ENCODE measurements at places on chromosomes 12 and 14.

DNA sequence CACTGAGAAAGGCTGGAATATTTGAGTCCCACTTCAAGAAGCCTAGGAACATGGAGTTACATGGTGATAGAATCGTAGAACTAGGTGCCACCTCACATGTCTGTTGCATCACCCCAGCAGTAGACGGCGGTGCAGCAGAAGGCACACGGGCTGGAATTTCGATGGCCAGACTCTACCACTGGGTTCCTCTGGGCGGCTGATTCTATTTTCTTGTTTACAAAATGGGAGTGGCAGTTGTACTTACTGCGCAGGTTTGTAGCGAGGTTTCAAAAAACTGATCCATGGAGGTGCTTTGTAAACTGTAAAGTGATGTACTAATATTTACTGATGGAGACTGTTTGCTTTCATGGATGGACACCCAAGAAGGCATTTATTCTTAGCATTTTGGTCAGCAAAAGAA lies 45.7 kb downstream of the WDR20 start:
- no peak for DNase-seq

- peak; percentile 59 for DNase-seq
Measured at GRCh38 chr12:50070314-50071060, 13.1 kb downstream of the ASIC1 start.

DNA sequence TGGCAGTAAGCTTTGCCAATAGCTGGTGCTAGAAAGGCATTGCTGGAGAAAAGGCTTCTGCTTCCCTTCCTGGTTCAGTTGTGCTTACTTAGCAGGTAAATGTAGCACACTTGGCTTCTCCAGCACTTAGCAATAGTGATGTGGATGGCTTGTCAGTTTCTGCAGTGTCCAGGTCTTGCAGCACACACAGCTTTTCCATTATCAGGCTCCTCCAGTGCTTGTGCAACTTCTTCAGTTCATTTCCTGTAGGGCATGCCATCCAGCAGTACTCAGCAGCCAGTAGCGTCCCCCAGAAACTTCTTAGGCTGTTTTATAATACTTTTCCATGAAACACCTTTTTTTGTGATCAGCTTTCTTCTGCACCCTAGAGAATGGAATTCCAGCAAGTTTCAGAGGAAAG lies 154.6 kb downstream of the SLC6A15 start:
- DNase-seq = no peak

- DNase-seq = no peak
Measured at GRCh38 chr12:110917467-110917866, 2.9 kb downstream of the MYL2 start.

DNA sequence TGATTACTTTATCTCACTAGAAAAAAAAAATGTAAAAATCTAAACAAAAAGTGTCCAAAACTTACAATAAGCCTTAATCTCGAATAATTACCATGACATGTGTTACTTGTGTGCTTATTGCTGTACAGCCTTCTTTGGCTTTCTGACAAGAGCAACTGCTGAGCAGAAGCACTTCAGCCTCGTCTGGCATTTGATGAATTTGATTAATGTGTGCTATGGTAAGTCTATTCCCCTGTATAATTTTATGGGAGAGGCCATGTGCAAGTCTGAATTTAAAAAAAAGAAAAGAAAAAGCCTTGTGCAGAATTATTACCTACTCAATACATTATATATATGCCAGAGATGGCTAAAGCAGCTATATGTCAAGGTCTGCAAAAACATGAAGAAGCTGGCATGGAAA lies 113.9 kb downstream of the AEBP2 start:
- DNase-seq = no peak

DNA sequence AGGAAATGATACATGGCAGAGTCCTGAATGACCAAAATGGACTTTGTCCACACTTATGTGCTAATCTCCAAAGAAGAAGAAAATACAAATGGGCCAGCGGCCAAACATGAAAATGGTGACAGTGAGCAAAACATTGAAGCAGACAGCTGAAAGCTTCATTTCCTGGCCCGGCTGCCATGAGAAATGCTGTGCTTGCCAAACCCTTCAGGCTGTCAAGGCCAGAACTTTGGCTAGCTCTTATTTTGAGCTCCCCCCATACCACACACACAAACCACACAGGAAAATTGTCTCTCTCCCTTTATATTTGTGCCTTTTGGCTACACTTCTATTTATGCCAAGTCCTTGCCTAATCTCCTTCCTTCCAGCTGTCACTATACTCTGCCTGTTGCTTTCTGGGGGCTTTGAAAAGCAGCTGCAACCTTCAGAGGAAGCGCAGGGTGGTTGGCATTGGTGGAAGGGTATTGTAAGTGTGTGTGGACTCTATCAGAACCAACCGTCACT lies 323.8 kb downstream of the RAD51B start:
- peak; percentile 38 for DNase-seq

GRCh38 chr12:113863455-113863845 lies 102.7 kb downstream of the RBM19 start:
- no peak for DNase-seq

DNA sequence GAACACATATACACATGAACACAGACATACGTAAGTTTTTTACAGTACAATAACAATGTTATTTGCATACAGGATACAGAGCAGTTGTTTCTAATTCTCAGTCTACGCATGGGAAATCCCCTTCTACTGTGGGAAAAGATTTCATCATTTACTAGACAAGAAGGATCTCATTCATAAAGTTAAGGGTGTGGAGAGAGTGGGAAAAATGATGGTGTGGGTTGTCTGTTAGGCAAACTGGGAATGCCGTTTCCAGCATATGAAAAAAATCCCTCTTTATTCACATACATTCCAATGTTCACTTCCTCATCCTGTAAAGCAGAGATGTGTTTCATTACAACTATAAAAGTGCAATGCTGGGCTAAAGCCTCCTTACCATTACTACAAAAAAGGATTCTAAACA lies 120.9 kb downstream of the SINHCAF start:
- DNase-seq = peak; percentile 42

- no peak for DNase-seq
Measured at GRCh38 chr12:75684678-75685616, 173.5 kb upstream of the KRR1 start.

DNA sequence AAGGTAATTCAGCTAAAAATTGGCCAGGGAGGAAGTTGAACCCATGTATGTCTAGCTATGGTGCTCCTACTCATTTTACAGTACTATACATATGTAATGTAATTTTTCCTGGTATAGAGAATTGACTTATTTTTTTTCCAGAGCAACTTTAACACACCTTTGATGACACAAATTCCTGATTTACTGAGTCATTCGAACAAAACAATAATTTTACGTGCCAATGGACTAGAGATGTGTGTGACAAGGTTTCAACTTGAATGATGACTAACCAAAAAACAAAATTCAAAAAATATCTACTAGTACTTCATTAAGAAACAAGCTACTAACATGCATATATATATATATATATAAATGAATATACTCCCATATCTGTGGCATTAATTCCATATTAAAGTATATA lies 180.5 kb downstream of the KITLG start:
- no peak for DNase-seq

DNA sequence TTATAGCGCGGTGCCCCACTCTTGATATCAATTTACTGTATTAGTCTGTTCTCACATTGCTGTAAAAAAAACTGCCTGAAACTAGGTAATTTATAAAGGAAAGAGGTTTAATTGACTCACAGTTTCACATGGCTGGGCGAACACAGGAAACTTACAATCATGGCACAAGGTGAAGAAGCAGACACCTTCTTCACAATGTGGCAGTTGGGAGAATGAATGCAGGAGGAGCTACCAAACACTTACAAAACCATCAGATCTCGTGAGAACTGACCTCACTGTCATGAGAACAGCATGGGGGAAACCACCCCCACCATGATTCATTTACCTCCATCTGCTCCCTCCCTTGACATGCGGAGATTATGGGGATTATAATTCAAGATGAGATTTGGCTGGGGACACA lies 42.3 kb downstream of the FBXO34 start:
- DNase-seq = no peak

DNA sequence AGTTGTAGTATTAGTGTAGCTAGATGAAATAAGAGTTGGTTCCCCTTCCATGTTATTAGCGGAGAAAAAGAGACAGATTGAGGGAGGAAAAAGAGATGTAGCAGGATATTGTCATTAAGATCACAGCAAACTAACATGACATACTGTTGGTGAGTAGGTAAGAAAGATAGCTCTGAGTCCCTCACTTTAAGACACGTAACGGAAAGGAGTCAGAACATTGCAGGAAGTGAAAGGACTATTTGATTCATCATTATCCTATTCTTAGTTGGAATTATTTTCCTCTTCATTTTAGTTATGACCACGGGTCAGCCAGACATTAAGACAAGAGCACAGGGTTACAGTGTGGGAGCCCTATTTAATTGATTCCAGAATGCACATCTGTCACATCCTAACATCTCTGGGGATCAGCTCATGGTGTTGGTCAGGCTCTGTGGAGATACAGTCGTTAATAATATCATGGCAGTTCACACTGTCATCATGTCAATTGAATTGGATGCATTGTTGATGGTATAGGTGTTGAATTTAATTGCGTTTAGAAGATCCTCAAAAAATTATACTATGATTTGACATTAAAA lies 55.0 kb downstream of the TMX1 start:
- no peak for DNase-seq

DNA sequence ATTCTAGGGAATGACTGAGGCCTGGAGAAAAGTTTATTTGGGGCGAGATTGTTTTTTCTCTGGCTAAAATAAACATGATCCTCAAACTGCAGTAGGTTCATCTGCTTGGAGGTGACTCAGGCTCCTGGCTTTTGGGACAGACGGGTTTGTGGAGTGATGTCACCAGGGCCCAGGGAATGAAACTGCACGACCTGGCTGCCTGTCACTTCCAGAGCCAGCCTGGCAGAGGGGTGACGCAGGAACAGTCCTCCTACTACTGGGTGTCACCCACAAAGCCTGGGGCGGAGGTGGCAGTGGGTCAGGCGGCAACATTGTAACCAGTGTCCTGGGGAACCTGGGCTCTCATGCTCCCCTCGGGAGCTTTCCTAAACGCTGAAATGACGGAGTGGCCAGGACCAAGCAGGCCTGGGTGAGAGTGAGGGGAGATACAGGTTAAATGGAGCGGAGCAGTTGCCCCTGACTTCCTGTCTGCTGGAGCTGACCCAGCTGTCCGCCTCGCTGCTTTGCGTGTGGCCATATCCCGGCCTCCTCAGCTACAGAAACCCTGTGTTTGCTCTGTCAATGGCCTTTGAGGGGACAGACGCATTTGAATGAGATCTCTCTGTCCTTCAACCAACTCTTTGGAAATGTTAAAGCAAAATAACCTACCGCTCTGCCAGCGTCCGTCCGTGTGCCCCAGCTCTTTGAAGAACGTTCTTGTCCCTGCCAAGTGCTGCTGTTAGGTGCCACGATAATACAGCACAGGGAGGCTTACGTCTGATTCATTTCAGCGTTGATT lies 6.5 kb downstream of the HIP1R start:
- no peak for DNase-seq

DNA sequence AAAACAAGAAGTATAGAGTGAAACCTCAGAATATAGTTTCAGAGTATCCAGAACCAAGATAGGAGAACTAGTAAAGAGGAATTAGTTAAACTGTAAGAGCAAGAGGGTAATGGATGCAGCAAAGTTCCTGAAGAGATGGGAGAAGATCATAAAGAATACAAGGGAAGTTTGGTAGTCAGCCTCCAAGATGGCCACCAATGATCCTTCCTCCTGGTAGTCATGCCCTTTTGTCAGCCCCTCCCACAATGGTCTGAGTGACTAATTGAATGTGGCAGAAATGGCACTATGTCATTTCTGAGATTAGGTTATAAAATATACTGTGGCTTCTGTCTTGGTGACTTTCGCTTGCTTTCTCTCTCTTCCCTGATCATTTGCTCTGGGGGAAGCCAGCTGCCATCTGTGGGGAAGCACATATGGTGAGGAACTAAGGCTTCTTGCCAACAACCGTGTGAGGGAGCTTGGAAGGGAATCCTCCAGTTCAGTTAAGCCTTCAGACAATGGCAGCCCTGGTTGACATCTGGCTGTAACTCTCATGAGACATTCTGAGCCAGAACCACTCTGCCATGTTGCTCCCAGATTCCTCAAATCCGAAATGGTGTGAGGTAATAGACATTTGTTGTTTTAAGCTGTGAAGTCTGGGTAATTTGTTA lies 55.3 kb upstream of the AMN1 start:
- DNase-seq = no peak

- no peak for DNase-seq
Measured at GRCh38 chr12:12636641-12637040, 25.0 kb downstream of the CREBL2 start.

- DNase-seq = no peak
Measured at GRCh38 chr12:56103066-56103711, 1.2 kb upstream of the PA2G4 start.

DNA sequence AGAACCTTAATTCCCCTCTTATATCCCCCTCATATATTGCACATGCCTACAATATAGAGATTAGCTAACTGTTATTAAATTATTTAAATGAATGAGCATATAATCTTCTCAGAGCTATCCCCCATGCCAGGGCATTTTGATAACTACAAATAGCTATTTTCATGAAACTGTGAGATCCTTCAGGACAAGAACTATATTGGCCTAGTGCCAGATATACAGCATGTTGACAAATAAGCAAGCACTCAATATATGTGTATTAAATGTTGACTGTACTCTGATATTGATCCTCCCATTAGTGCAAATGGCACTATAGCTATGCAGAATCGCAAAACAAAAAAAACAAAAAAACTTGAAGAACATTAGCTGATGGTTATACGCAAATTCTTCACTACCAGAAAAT lies 134.1 kb upstream of the OTX2 start:
- DNase-seq = no peak

DNA sequence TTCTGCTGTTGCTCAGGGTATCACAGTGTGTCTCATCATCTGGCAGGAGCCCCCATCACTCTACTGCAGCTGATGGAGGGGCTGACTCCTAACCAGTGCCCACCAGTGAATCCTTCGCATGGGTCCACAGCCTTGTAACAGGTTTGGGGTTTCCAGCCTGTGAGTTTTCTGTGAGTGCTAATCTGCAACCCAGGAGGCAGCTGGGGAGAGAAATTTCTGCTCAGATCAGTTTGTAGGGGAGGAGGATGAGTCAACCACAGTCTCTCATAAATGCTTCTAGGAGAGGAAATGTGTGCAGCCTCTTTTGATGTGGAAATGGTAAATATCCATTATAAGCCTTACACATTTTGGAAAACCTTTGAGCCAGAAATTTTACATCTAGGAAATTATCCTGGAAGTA lies 871.3 kb downstream of the AACS start:
- DNase-seq = no peak

DNA sequence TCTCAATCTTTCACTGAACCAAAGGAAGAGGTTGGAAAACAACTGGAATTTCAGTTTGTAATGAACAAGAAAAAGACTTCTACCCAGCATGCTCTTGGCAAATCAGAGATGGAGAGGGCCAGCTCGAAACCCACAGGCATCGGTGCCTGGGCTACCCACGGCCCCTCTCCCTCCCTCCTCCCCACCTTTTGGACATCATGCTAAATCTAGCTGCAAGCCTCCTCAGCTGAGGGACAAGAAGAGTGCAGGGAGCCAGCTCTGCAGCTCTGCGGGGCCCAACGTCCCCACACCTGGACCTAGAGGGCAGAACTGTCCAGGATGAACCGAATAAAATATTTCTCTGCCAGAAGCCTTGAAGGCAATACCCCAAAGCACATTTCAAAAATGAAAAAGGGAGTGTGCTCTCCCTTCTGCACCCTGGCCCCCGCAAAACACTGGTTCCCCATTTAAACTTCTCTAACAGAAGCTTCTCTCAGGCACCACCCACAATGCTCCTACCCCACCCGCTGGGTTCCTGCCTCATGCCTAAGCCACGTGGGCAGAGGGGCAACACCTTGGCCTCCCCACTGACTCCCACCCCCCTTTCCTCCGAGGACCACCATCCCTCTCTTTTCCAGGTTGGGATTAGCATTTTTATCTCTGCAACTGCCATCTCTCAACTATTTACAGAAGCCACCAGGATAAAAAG lies 8.2 kb downstream of the CAMKK2 start:
- DNase-seq = no peak

- no peak for DNase-seq
Measured at GRCh38 chr14:93059917-93060545, 55.7 kb downstream of the ITPK1 start.
